ENCODE measurements at places on chromosomes 2 and 18.

DNA sequence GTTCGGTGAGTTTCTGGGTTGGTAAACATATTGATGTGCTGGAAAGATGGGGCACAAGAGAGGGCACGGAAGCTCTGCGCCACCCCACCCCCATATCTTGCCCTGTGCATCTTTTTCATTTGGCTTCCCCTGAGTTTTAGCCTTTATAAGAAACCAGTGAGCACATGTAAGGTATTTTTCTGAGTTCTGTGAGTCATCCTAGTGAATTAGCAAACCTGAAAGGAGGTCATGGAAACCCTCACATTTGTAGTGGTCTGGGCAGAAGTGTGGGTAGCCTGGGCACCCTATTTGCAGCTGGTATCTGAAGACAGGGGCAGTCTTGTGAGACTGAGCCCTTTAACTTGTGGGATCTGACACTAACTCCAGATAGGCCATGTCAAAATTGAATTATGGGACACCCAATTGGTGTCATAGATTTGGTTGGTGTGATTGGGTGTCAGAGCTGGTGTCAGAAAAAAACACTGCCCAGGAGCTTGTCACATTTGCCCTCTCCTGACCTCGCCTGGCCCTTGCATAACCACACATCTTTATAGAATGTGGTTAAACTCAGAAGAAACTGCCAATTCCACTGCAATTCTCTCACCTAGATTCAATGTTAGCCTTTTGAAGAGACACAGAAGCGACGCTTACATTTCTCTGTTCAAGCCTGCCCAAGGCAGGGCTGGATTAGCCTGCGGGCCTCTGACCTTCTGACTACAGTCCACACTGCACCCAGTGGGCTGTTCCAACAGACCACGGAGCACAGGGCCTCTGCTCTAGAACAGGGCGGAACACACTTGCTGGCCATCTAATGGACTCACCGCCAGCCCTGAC lies 12.0 kb upstream of the GALM start:
- DNase-seq = no peak

GRCh38 chr2:201116115-201116958 lies at the start of gene CFLAR:
Gene CFLAR, plus strand, starts transcription at chr2:201116164. Its CDS starts 13,702 bp downstream, at chr2:201129866.
- peak; percentile 94 for DNase-seq

DNA sequence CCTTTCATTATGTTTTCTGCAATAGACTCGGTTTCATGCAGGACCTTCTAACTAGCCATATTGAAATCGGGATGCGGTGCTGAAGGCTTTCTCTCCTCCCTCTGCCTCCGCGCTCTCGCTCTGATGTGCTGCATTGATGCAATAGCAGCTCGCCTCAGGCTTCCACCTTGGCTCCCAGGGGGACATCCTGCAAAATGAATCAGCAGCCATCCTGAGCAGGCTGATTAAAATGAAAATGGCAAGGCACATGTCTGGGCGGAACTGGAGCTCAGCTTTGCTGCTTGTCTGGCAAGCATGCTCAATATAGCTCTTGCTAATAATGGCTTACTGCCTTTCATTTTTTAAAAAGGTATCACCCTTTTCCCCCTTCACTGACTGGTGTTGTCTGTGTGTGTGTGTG lies 806 bp upstream of the MYT1L start:
- DNase-seq = no peak

DNA sequence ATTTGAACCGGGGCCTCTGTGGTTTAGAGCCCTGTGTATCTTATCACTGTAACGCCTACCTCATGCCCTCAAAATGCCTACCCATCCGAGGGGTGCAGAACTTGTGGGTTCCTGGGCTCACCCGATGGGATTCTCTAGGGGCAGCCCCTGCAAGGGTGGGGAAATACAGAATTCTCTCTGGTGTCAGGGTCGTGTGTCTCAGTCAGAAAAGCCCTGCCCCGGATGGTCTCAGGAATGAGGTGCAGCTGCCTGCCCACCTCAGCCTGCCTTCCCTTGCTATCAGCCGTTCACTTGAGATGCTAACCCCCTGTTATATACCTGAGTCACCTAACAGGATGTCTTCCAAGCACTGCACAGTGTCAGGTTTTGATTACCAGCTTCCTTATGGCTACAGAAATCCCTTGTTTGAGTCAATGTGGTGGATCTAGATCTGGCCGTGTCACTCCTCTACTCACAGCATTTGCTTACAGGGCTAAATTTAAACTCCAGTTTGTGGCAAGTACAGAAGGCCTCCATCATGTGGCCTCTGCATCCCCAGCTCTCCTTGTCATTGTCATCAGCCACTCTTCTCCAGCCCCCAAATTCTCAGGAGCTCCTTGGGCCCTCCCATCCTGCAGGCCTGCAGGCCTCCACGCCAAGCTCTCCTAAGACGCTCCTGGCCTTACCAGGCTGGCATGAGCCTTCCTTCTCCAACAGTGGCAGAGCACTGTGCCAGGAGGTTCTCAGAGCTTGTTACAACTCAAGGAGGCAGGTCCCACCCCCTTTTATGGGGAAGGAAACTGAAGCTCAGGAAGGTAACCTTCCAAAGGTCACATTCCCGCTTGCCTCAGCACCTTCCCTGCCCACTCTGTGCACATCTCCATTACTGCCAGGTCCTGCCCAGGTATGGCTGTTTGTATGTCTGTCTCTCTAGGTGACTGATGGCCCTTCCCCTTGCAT lies 14.3 kb upstream of the MAP3K2 start:
- DNase-seq = no peak

DNA sequence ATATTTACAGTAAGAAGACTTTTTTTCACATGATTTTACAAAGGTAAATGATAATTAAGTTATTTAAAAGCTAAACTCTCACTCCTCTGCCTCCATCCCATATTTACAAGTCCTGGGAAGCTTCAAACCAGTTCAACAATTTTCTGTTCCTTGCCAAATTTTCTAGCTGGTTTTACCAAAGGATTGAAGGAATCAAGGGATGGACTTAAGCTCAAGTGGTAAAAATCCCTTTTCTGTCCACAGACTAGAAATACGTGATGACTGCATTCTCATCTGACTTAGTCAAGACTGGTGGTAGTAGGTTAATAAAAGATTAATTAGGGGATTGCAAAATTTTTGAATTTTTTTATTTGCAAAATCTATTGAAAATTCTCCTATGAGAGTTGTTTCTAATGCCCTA lies 297.3 kb downstream of the MTX2 start:
- no peak for DNase-seq

GRCh38 chr2:143333168-143333791 lies 204.1 kb downstream of the ARHGAP15 start:
- no peak for DNase-seq

- DNase-seq = no peak
These were observed 149.0 kb downstream of the MBP start for GRCh38 chr18:76983613-76984051.

DNA sequence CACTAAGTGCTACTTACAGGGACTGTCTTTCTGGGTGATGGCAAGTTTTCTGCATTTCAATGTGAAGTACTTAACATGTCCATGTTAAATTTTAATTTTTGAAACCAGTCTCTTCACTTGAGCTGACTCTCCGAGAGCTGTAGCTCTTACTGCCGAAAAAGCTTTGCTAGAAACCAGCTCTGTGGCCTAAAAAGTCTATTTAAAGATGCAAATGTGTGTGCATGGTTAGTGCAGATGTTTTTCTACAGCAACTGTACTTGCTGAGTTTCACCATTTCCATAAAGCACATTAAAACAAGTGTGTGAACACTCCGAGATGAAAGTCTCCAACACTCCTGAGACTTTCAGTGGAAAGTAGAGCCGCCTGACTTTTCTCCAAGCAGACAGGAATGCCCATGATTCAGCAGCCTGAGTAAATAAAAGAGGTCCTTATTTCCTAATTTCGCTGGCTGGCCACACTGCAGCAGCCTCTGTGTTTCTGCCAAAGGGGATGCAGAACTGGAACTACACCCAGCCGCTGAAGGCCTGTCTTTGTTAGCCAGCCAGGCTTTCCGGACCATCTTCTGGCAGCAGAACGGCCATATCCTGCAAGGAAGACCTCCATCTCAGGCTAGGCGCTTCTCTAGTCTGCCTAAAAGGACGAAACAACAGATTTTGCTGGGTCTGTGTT lies 121.2 kb downstream of the ZNF521 start:
- DNase-seq = peak; percentile 89

- DNase-seq = peak; percentile 66
These were observed 21.1 kb downstream of the CRACDL start for GRCh38 chr2:98914713-98915580.

DNA sequence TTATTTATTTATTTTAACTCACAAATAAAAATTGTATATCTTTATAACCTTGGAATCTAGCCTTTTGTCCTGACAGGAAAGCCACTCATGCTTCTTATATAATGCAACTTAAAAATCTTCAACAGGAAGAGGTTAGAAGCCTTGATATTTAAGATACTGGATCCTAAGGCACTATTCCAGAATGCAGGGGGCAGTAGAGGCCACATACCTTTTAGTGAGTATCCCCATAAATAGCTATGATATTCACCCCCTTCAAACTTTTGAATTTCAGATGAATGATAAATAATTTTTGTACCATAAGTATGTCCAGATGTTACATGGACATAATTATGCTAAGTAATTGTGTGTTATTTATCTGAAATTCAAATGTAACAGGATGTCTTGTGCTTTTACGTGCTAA lies 592.7 kb upstream of the VRK2 start:
- DNase-seq = no peak

GRCh38 chr2:208253600-208254117 lies 1.2 kb downstream of the IDH1 start:
- DNase-seq = no peak

DNA sequence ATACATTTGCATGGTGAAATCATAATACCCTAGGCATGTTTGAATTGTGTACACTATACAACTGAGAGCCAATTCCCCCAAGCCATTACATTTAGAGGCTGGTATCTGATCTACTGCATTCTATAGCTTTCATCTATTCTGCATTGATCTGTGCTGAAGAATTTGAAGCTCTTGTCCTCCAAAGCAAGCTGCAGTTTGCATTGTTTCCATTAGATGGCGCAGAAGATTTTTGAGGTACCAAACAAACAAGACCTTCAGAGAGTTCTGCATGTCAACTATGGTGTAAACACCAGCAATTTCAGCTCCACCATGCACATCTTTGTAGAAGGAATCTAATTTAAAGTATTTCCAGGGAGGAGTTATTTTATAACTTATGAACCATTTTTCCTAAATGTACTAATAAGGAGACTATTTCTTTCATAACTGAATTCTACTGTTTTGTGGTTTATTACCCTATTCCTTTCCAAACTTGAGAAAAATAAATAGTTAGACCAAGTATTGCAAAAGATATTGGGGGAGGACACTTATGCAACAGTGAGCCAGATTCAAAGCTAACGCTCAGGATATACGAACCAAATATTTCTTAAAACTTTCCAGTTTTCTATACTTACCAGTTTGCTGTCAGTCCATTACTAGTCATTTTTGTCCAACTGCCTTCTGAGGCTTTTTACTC lies 761.8 kb upstream of the ACVR2A start:
- no peak for DNase-seq

GRCh38 chr2:18610090-18610489 lies 20.7 kb upstream of the NT5C1B start:
- no peak for DNase-seq

DNA sequence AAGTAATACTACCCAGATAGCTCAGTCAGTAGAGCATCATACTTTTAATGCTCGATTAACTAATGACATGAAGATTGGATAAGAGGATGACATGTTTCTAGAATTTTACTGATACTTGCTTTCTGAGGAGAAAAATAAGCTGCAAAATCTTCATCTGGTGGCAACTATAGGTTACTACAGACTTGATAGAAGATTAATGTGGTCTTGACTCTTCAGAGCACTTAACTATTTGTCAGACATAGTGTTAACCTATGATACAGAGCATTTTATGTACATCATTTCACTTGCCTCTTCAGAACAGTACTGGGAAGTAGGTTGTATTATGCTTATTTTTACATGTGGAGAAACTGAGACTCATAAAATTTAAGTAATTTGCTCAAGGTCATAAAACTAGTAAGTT lies 83.9 kb downstream of the UBR3 start:
- DNase-seq = no peak

GRCh38 chr2:17363846-17364245 lies 154.4 kb downstream of the RAD51AP2 start:
- DNase-seq = no peak

- DNase-seq = no peak
These were observed 240.4 kb downstream of the PRKCE start for GRCh38 chr2:45891719-45892424.

DNA sequence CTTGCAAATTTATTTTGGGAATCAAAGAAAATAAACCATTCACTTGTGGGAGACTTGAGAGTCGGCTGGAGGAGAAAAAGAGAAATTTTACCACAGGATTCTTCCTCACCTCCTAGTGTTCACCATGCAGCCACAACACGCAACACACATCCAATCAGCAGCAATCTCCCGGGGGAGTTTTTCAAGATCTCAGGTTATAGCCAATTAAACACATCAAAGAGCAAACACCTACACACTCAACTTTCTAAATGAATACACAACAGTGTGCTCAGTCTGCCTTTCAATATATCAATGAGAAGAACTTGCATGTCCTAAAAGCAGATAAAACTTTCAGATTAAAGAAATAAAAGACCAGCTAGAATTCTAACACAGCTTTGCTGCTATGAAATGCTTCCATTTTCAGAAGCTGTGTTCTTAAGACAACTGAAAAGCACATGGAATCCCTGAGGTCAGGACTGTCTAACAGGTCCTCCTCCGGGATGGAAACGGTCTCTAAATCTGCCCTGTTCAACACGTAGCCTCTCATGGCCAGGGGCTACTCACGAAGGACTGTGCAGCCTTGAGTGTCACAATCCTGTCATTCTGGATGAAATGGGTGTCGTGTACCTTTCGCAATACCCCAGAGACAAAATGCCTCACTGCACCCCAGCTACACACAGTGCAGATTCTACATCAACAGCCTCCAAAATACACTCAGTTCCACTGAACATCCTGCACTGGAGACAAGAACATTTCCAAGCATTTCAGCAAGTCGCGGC lies 84.2 kb downstream of the ZNF516 start:
- no peak for DNase-seq

DNA sequence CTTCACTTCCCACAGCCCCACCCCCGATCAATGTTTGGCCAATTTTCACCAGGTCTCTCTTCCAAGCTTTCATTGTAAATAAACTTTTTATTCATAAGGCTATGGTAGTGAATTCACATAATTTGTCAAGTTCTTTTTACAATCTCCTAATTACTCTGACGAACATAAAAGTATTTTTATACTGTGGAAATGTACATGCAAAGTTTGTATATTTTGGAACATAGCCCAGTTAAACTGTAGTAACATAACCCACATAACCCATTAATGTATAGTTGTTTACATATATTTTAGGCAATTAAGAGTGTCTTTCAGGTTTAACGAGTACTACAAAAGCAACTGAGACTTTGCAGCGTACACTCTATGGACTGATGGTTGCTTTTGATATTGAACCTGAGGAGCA lies 228.3 kb upstream of the ERBB4 start:
- no peak for DNase-seq

GRCh38 chr2:182240862-182241371 lies 185.9 kb downstream of the PDE1A start:
- DNase-seq = no peak
